ENCODE measurements at places on chromosomes 11 and 22.

- DNase-seq: no peak
Observed at GRCh38 chr22:17217179-17217578, 2.1 kb downstream of the ADA2 start.

- DNase-seq: no peak
Observed at GRCh38 chr11:62419943-62420342, 1.1 kb downstream of the SCGB1A1 start.

GRCh38 chr11:46380340-46381047 is 975 bp upstream of the MDK start:
- DNase-seq: no peak

DNA sequence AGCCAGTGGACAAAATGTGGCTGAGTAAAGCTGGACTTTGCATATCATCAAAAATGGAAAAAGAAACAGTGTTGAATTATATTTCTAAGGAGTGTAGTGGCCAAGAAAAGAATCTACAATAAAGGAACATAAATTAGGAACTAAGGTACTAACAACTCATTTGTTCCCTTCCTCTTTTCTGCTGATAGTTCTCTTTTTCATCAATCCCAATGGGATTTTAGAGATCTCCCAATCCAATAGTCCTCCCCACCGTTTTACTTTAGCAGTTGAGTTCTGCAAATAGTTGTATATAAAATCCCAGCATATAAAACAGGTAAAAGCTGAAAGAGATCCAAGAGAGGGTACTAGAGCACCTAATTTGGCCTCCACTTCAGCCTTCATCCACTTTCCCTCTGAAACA is 2.0 kb downstream of the PRCP start:
- no peak for DNase-seq

DNA sequence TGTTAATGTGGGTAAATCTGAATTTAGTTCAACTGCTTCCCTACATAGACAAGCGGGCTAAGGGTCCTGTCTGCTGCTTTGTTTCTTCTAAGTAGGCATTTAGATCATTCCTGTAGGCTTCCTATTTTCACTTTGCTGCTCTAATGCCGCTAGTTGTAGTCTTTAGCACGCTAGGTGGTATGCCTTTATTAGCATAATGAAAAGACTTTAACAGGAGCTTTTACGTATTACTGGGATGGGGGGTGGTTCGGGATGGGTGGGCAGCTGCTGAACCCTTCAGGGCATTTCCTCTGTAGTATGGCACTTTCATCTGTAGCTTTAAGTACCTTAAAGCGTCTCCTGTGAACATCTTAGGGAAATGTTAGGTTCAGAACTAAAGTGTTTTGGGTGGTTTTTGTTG is 85.3 kb downstream of the GGT1 start:
- no peak for DNase-seq

GRCh38 chr11:46127150-46127638 is 5.9 kb upstream of the PHF21A start:
- peak; percentile 6 for DNase-seq

GRCh38 chr11:79864882-79865281 is 424.1 kb upstream of the TENM4 start:
- DNase-seq: peak; percentile 14

DNA sequence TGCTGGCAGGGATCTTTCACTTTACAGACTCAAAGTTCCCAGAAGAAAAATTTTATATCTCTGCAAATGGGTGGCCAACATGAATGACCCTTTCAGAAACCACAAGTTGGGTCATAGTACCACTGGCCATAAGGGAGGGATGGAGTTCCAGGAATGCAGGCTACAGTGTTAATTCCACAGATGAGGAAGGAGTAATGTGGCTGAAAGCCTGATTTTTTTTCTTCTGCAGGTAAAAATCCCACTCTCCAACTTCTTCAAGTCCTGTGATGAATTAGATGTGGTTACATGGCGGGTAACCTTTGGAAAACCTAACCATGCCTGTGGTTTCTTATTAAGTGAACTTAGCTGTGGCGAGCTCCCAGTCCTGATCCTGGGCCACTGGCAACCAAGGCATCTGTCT is 103.2 kb downstream of the SLC1A2 start:
- DNase-seq: no peak

DNA sequence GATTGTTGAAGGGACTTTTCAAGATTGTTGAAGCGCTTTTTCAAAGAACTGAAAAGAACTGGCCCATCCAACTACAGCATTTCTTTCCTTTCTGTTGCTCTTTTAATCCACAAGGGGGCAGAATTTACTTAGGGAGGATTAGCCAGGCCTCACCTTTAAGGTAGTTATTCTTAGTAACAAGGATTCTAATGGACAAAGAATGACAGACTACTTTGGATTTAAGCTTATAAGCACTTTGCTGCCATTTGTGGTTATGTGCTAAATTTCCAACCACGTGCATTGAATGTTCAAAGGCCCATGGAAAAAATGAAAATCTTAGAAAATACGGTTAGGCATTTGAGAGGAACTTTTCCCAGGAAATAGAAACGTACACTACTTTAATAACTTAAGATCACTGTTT is 49.5 kb upstream of the HSPA8 start:
- DNase-seq: peak; percentile 18

DNA sequence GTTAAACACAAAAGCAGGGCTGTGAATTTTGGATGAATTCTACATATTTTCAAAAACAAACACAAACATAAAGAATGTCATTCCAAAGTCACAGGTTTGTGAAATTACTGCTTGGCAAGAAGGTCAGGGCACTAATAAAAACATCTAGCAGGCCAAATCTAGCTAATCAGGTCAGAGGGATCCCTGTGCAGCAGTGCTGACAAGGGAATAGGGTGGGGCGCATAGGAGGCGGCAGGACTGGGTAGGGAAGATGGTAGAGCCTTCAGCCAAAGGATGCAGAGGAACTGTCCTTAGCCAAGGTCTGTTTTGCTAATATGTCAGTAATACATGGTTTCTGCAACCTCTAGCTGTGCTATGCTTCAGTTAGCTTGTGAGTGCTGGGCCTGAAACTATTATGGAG is 396.6 kb downstream of the TENM4 start:
- no peak for DNase-seq

DNA sequence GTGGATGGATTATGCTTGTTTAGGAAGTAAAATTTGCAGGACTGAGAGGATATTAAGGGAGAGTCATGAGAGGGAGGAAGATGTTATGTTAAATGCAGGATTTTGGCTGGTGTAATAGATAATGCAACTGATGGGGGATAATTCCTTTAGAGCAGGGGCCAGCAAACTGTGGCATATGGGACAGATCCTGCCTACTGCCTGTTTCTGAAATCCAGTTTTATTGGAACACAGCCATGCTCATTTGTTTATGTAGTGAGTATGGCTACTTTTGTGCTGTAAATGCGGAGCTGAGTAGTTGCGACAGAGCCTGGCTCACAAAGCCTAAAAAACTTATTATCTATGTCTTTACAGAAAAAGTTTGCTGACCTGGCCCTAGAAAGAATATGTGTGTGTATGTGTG is 66.6 kb upstream of the MPPED2 start:
- DNase-seq: no peak

GRCh38 chr22:37907036-37907954 is 1.2 kb downstream of the MICALL1 start:
- DNase-seq: no peak

GRCh38 chr11:73956876-73957653 is 6.2 kb downstream of the DNAJB13 start:
- no peak for DNase-seq

GRCh38 chr11:116658876-116659535 is 113.8 kb downstream of the BUD13 start:
- no peak for DNase-seq

DNA sequence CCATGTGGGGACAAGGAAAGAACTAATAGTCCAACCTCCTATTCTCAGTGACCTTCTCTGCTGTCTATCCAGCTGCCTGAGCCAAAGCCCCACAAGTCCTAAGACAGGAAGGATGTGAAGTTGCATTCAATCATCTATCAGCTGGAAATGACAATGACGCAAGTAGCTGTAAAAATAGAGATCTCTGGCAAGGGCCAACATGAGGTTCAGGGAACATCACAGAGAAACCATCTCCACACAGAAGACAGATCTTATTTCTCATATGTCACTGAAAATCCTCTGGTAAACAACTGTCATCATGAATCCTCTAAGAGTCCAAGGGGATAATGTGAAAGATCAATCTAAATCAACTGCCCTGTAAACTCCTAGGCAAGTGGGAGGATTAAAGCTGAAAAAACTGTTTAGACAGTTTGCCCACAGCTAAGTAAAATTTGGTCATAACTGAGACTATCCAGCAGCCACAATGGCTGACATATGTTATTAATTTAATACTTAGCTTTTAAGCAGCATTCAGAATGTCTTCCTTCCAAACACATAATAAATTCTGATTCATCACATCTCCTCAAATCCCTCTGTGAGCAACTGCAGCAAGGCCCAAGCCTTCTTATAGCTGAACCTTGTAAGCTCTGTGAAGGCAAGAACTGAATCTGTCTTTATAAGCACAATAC is 52.1 kb downstream of the ALG9 start:
- no peak for DNase-seq

- DNase-seq: no peak
Observed at GRCh38 chr22:46432164-46433068, 96.9 kb downstream of the TRMU start.
